CD4-positive, alpha-beta T cell treated with Interleukin-17A for 4 hours (primary cell): ENCODE measurements at places on chromosomes 1 and 21.

DNA sequence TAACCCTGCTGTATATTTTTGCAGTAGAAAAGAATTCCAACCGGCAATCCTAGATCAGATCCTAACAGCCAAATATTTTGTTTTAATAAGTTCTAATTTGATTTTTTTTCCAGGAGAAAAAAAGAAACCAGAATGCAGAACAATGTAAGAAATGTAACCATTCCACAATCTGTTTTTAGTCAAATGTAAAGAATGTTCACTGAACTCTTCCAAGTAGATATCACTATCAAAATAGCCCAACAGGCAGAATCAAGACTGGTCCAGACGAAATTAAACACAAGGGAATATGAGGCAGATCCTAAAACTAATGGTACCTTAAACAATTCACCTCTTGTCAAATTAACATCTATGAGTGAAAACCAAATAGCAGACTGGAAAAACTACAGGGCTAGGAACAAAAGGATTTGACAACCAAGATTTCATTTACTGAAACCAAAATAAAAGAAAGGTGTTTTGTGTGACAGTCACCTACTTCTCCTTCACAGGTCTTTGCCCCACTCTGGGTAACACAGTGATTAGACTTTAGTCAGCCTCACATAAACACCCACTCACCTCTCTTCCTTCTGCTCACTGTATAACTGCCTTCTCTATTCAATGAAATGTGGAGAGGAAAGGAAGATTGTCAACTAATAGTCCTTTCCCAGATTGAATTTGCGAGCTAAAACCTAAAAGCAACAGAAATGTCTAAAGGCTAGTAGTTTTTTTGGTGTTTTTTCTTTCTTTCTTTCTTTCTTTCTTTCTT is 137.9 kb downstream of the FAF1 start:
- DNase-seq = no peak

- DNase-seq = no peak
These were observed 299.1 kb downstream of the HHAT start for GRCh38 chr1:210627755-210628154.

- no peak for DNase-seq
These were observed at the start of gene ELF3 for GRCh38 chr1:202010180-202011015. Gene ELF3 (plus strand): TSS chr1:202010587. CDS start chr1:202011137, 550 bp downstream.

DNA sequence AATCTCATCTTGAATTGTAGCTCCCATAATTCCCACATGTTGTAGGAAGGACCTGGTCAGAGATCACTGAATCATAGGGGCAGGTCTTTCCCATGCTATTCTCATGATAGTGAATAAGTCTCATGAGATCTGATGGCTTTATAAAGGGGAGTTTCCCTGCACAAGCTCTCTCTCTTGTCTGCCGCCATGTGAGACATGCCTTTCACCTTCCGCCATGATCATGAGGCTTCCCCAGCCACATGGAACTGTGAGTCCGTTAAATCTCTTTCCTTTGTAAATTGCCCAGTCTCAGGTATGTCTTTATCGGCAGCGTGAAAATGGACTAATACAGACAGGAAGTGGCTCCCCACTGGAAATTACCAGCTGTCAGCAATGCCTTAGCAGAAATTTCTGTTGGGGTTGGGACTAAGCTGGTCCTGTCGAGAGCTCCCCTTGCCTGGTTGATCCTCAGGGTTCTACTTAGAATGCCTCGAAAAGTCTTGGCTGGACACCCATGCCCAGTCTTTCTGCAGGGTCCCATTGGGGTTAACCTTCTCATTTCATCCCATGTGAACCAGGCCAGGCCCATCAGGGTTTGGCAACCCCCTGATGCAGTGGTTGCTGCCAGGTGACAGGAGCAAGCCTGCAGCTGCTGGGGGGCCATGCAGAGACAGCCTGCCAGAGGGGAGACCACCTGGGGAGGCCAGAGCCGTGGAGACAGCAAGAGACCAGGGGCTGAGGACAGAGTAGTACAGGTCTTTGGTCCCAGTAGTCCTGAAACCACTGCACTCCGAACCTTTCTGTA is 2.8 kb upstream of the ABCG1 start:
- DNase-seq = no peak

- DNase-seq = no peak
These were observed 118.3 kb upstream of the TMEM51 start for GRCh38 chr1:15035236-15035635.

GRCh38 chr1:164586591-164586990 is 27.6 kb downstream of the PBX1 start:
- no peak for DNase-seq

GRCh38 chr1:76027341-76027740 is 47.2 kb upstream of the ST6GALNAC3 start:
- DNase-seq = no peak

DNA sequence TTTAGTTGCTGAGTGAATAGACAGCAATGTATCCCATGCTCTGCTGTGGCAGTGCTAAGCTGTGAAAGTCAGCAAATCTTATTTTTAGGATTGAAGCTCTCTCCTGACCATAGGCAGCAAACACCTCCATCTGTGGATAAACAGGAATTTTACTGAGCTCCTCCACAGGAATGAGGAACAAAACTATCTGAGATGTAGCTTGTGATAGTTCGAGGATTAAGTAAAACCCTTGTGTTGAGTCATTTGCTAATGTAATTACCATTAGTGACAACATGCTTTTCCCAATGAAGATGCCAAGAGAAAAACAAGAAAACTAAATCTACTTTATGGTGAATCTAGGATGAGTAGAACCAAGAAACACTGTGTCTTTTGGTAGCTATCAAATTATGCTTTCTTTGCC is 122.7 kb downstream of the CLEC20A start:
- DNase-seq = no peak

- peak; percentile 21 for DNase-seq
These were observed 28.3 kb upstream of the LY9 start for GRCh38 chr1:160767395-160768294.

GRCh38 chr1:52041551-52042185 is 8.1 kb upstream of the KTI12 start:
- no peak for DNase-seq

- DNase-seq = no peak
These were observed 34.9 kb upstream of the IVNS1ABP start for GRCh38 chr1:185351734-185352466.

DNA sequence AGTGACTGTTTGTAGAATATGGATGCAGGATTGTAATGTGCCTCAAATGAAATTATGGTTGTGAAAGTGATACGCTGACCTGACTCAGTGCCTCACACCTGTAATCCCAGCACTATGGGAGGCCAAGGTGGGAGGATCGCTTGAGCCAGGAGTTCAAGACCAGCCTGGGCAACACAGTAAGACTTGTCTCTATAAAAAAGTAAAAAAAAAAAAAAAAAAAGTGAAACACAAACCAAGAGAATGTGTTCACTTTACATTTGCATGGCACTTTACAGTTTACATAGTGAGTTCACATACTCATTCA is 2.0 kb downstream of the CAPN2 start:
- DNase-seq = no peak

DNA sequence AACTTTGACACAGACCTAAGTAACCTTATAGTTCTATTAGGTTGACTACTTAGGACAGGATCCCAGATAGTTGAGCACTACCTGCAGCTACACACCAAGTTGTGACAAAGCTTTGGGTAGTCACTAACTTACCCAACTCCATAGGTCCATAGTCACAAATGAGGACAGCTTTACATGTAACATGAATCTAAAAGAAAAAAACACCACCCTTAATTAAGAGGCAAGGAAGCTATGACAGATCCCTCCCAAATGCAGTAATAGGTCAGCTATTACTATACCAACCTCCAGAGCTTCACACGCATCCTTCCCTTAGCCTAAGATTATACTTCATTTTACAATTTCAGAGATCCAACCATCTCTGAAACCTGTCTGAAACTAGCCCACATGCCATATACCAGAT is 12.7 kb upstream of the RAB42 start:
- DNase-seq = no peak

- DNase-seq = no peak
These were observed 58.9 kb downstream of the DIRAS3 start for GRCh38 chr1:67991546-67991945.

GRCh38 chr1:99919220-99919619 is 50.6 kb upstream of the SLC35A3 start:
- no peak for DNase-seq

GRCh38 chr1:186022184-186022583 is 288.0 kb downstream of the HMCN1 start:
- DNase-seq = no peak

DNA sequence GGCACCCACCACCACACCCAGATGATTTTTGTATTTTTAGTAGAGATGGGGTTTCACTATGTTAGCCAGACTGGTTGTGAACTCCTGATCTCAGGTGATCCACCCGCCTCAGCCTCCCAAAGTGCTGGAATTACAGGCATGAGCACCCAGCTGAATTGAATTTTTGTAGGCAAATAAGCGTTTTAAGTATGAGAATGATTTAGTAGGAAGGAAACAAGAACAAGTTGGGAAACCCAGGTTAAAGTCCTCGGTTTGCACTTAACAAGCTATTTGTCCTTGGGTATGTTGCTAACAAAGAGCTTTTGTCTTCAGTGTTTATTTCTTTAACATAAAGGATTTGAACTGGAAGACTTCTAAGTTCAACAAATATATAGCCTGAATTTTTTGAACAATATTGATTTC is 23.9 kb downstream of the BTF3L4 start:
- DNase-seq = no peak

DNA sequence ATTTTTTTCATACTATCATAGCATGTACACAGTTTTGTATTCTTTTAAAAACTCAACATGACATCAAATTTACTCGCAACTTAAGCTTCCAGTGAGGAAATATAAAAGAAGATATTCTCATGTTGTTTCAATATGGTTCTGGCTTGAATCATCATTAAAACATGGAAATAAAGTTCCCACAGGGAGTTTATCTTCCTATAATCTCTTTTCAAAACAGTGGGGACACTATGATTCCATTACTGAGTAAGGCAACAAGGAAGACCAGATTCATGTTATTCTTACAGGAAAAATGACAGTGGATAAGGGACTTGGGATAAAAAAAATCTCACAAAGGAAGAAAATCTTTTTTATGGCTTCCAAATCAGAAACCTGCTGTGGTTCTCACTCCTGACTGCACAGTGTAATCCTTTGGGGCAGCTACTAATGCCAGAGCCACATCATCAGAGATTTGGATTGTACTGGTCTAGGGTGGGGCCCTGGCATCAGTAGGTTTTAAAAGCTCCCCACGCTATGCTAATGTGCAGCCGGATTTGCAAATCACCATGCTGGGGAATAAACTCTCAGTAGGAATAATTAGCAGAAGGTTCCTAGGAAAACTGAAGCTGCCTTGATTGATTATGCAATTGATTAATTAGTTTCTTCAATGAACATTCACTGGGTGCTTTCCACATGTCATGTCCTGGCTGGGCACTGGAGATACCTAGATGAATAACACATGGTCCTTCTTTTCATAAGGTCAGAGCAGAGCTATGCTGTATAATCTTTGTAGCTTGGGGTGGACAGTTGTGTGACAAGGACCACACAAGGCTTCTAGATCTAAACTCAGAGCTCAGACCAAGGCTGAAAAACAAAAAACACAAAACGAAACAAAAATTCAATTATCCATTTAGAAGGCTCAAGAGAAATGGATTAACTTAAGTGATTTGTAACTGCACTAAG is 71.1 kb upstream of the C8B start:
- DNase-seq = no peak

GRCh38 chr1:213374369-213374768 is 323.3 kb downstream of the RPS6KC1 start:
- peak; percentile 67 for DNase-seq

DNA sequence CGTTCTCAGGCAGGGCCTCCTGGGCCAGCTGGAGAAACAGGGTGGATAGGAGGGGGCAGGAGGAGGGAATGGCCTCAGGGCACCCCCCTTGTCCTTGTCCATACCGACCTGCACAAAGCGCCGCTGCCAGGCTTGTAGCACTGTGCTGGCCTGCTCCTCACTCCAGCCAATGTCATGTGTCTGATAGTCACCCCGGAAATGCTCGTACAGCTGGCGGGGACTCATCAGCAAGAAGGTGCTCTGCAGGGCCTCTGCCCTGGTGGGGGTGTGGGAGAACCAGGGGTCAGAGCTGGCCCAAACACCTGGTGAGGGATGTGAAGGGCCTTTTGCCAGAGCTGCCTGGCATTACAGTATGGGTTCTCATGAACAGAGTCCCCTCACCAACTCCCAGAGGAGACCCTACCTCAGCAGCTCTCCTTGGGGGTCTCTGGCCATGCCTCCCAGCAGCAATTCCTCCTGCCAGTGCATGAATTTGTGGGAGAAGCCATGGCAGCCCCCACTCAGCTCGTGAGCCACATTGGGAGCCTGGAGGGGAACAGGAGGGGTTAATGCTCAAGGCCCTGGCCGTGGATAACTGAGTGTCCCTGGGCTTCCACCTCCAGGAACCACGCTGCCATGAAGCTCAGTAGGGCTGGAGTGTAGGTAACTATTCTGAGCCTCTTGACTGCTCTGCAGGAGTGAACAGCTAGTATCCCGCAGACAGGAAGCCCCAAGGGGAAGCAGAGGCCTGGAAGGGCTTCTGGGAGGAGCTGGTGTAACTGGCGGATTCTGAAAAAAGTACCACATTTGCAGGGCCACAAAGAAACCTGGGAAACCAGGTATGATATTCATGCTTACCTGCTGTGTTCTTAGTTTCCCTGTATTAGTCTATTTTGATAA is 13.3 kb downstream of the PTCH2 start:
- DNase-seq = no peak

- no peak for DNase-seq
These were observed 31.1 kb upstream of the POFUT2 start for GRCh38 chr21:45318556-45319404.
